ENCODE measurements at places on chromosomes 2 and 18. TPM values are rescaled to one million over a fixed set of nuclear protein-coding genes. Genes with fewer than 3 reads are reported as not detected.

The GCKR gene
- 0.37 TPM for total RNA-seq

The ADRA2B gene
- 0.34 TPM for total RNA-seq

The RGPD4 gene
- 0.29 TPM for total RNA-seq

The LONRF2 gene
- total RNA-seq = 3.1 TPM

The ODC1 gene
- total RNA-seq = 55.0 TPM

The SELENOI gene
- total RNA-seq = 18.4 TPM

The HOXD12 gene
- not detected for total RNA-seq

The PDCL3 gene
- total RNA-seq = 19.5 TPM

DNA sequence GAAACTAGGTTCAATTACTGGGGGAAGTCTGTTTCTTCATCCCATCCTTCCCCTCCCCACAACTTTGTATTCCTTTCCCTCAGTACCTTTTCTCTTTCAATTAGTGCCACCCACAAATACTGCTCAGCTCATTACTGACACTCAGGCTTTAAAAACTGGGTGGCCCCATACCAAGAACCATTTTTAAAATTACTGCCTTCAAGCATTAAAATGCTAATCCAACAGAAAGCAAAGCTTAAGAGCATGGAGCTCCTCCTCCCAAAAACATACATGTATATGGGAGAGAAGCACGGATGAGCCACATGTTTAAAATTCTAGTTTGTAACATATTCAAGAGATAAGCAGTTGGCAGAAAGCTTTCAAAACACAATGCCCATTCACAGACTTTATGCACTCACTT lies 44.0 kb downstream of the IRS1 start:
- DNase-seq = no peak
- H3K4me1 ChIP-seq = peaks cover 10% of the 10 kb centered on the region
- H3K27me3 ChIP-seq = no peaks in the 10 kb centered on the region
- H3K36me3 ChIP-seq = no peaks in the 10 kb centered on the region
- peak overlapping the region; percentile 49 for H3K27ac ChIP-seq

DNA sequence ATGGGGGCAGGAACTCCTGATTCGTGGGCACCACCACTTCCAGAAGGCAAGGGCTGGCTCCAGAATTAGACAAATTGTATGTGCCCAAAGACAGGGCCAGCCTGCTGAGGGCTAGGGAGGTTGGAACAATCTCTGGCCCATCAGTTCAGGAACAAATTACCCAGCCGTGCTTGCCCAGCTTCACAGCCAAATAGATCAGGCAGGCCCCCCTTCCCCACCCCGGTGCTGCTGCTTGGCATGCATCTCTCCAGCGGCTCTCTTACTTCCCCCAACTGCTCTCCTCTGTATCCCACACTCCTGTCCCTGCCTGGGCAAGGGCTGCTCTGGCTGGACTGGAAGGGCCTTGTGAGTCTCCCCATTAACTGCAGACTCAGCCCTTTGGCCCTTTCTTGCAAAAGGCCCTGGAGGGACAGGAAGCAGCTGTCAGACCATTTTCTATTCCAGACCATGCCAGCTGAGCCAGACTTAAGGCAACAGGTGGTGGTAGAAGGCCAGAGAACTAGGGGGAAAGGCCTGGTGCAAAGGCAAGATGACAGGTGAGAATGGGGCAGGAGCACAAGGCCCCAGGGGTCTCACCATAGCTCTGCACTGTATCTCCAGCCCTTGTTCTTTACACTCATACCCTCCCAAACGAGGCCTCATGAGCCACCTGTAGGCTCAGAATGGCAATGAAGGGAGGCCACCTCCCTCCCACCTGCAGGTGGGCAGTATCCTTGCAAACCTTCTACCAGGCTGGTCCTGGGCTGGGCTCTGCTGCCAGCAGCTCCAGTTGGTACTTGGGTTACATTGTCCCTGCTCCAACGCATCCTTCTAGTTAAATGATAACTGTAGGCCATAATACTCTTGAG lies 30.7 kb upstream of the ACAA2 start:
- H3K36me3 ChIP-seq = no peaks in the 10 kb centered on the region
- DNase-seq = no peak
- H3K4me3 ChIP-seq = no peak overlapping the region
- H3K4me1 ChIP-seq = no peaks in the 10 kb centered on the region
- no peak overlapping the region for H3K27ac ChIP-seq
- no peaks in the 10 kb centered on the region for H3K27me3 ChIP-seq

- H3K4me1 ChIP-seq = no peaks in the 10 kb centered on the region
- DNase-seq = no peak
- H3K27ac ChIP-seq = no peak overlapping the region
- H3K4me3 ChIP-seq = no peak overlapping the region
- H3K36me3 ChIP-seq = no peaks in the 10 kb centered on the region
- H3K27me3 ChIP-seq = no peaks in the 10 kb centered on the region
These were observed 399.1 kb downstream of the PLCL1 start for GRCh38 chr2:198203336-198204069.

GRCh38 chr2:123434546-123435395 lies 590.3 kb upstream of the CNTNAP5 start:
- no peak overlapping the region for H3K27ac ChIP-seq
- no peak for DNase-seq
- no peak overlapping the region for H3K4me3 ChIP-seq

DNA sequence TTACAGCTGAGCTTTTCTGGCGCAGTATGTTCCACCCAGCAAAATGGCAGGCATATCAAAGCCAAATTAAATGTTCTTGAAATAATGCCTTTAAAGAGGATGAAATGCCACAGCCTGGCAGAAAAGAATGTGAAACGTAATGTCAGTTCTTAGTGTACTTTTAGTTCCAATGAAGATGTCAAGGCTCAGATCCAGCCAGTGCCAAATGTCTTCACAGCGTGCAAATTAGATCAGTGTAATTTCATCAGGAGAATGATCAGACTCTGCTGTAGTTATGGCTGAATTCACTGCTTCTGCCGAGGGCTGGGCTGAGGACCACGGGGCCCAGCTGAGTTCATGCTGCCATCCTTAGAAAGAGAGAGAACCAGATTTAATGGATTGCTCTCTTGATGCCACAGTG lies 78.7 kb upstream of the ITGA4 start:
- no peaks in the 10 kb centered on the region for H3K4me1 ChIP-seq
- no peaks in the 10 kb centered on the region for H3K36me3 ChIP-seq
- H3K4me3 ChIP-seq = no peak overlapping the region
- no peak overlapping the region for H3K27ac ChIP-seq
- DNase-seq = no peak

DNA sequence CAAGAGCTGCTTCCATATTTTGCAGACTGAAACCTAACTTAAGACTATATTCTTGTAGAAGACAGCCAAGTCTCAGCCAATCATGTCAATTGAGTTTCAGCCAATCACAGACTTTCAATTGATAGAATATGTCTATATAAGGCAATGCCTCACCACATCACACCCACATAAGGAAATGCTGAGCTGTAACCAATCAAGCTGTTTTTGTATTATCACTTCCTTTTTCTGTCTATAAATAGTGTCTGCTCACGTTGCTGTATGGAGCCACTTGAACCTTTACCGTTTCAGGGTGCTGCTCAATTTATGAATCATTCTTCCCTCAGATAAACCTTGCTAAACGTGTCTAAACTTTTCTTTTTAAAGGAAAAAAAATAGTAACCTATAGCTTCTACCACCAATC lies 1554.4 kb upstream of the LRRTM1 start:
- no peaks in the 10 kb centered on the region for H3K4me1 ChIP-seq
- H3K36me3 ChIP-seq = no peaks in the 10 kb centered on the region
- no peaks in the 10 kb centered on the region for H3K27me3 ChIP-seq

GRCh38 chr18:39772155-39772919 lies 2182.7 kb upstream of the PIK3C3 start:
- H3K27me3 ChIP-seq = no peaks in the 10 kb centered on the region
- no peaks in the 10 kb centered on the region for H3K4me1 ChIP-seq
- no peak for DNase-seq
- H3K36me3 ChIP-seq = no peaks in the 10 kb centered on the region

- no peak overlapping the region for H3K27ac ChIP-seq
- no peaks in the 10 kb centered on the region for H3K27me3 ChIP-seq
- no peak for DNase-seq
- H3K4me1 ChIP-seq = no peaks in the 10 kb centered on the region
These were observed 135.5 kb upstream of the MYT1L start for GRCh38 chr2:2466534-2466933.

DNA sequence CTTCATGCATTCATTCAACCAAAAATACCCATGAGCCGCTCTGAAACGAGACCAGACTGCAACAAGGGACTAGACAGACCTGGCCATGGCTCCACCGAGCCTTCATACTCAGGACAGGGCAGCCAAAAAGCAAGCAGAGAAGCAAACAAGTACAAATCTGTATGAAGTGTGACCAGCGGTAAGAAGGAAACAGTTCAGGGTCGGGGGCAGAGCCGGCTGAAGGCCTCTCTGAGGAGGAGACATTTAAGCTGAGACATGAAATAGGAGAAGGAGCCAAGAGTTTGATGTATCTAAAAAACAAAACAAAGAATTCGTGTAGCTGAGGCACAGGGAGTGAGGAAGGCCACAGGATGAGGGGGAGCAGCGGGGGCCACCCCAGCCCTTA lies 21.3 kb upstream of the SLC66A3 start:
- no peak overlapping the region for H3K4me3 ChIP-seq
- no peak overlapping the region for H3K27ac ChIP-seq
- peaks cover 8% of the 10 kb centered on the region for H3K4me1 ChIP-seq
- peaks cover 27% of the 10 kb centered on the region for H3K27me3 ChIP-seq
- no peaks in the 10 kb centered on the region for H3K36me3 ChIP-seq
- no peak for DNase-seq

- H3K36me3 ChIP-seq = no peaks in the 10 kb centered on the region
These were observed 47.2 kb downstream of the ATIC start for GRCh38 chr2:215358891-215359575.

DNA sequence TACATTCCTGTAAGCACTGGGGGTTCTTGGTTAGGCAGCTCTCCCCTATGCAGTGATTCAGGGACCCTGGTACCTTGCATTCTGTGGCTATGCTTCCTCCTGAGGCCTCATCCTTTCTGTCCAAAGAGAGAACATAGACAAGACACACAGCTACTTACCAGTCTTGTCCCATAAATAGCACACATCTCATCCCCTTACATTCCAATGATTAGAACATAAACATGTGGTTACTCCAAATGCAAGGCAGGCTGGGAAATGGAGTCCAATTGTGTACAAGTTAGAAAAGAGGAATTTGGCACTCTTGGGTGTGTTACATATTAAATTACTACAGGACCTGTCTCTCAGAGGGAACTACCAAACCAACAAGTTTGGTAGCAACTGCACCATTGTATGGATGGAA lies 171.3 kb downstream of the ARHGAP15 start:
- no peak overlapping the region for H3K27ac ChIP-seq
- no peak overlapping the region for H3K4me3 ChIP-seq
- H3K4me1 ChIP-seq = no peaks in the 10 kb centered on the region
- no peaks in the 10 kb centered on the region for H3K36me3 ChIP-seq
- H3K27me3 ChIP-seq = no peaks in the 10 kb centered on the region

GRCh38 chr2:101617188-101617587 lies 80.3 kb upstream of the MAP4K4 start:
- H3K4me3 ChIP-seq = no peak overlapping the region
- no peaks in the 10 kb centered on the region for H3K36me3 ChIP-seq

DNA sequence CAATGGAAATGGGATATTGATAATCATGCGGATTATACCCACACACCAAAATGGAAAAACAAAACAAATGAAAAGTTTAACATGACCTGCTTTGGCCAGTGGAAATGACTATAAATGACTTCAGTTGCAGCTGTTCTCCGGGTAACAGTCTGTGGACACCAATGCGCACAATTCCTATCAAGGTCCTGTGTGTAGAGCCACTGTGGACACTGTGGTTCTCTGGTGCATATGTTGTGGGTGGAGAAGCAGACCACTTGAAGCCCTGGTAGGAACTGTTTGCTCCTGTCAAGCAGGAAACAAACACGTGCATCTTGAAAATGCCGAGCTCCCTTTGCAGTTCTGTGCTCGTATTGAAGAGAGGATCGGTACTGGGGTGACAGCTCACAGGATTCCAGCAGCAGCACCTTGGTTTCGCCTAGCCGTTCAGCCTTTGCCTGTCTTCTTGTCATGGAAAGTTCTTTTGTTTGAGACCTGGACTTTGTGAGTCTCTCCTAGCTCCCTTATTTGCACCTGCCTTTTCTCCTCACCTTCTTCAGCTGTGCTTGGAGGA lies 32.9 kb downstream of the NCK2 start:
- no peak overlapping the region for H3K4me3 ChIP-seq
- no peak for DNase-seq
- H3K27me3 ChIP-seq = no peaks in the 10 kb centered on the region
- H3K36me3 ChIP-seq = no peaks in the 10 kb centered on the region
- peaks cover 59% of the 10 kb centered on the region for H3K4me1 ChIP-seq
- no peak overlapping the region for H3K27ac ChIP-seq

- H3K4me3 ChIP-seq = no peak overlapping the region
- no peaks in the 10 kb centered on the region for H3K36me3 ChIP-seq
- peak overlapping the region; percentile 72 for H3K27ac ChIP-seq
- DNase-seq = no peak
- H3K27me3 ChIP-seq = no peaks in the 10 kb centered on the region
These were observed 4.4 kb upstream of the KLHL29 start for GRCh38 chr2:23380562-23381065.

Data from left lung (tissue), 14 donors.